ENCODE measurements at places on chromosomes 11 and 22.
A peak's percentile ranks its signal among the peaks of the same experiment; 100 is the strongest.

DNA sequence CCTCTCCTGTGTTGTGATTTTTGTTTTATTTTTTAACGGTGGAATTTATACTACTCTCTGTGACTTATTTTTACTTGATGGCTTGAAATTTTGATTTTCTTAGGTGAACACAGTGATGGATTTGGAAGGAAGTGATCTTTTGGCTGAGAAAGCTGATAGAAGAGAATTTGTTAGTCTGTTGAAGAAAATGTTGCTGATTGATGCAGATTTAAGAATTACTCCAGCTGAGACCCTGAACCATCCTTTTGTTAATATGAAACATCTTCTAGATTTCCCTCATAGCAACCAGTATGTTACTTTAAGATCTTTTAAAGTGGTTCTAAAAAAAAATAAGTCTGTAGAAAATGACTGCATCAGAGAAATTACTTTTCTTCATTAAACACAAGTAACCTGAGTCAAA is 82.1 kb downstream of the HIPK3 start:
- DNase-seq = no peak

DNA sequence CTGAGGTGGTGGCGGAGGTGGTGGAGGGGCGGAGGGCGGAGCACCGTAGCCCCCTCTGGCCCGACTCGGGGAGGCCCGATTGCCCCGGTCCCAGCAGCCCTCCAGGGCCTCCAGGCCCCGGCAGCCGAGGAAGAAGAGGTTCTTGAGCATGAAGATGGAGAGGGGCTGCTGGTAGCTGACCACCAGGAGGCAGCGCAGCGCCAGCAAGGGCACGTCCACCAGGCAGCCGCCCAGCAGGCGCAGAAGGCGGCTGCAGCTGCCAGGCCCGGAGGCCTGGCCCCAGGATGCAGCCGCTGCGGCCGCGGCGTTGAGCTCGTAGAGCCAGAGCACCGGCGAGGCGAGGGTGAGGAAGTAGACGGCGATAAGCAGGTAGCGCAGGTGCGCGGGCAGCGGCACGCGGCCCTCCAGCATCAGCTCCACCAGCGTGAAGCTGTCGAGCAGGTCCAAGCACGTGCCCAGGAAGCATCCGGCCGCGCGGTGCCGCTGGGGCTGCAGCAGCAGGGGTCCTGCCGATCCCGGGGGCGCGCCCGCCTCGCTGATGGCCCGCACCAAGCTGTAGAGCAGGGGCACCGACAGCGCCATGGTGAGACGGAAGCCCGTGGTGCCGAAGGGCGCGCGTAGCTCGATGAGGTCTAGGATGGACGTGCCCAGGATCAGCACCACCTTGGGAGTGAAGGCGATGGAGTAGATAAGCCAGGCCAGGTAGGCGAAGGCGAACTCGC is 1.5 kb downstream of the TMEM121B start:
- DNase-seq = no peak

GRCh38 chr11:111329306-111330204 is 31.2 kb downstream of the POU2AF3 start:
- DNase-seq = peak; percentile 47

- no peak for DNase-seq
These were observed 6.0 kb downstream of the ANKK1 start for GRCh38 chr11:113393501-113393985.

DNA sequence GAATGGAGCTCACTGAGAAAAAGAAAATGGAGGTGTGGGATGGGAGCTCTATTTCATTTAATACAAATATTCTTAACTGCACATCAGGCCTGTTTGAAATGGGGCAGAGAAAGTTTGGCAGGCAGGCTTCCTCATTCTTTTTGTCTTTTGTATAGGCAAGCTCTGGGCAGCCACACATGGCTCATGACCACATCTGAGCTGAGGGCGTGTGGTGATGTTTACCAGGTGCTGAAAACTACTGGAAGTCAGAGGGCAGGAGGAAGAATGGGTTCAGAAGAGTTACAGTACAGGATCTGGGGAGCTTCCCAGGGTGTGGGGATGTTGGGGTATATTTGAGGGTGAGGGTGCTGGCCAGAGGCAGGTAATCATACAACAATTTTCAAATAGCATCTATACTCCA is 66.3 kb upstream of the NAV2 start:
- DNase-seq = no peak

- peak; percentile 87 for DNase-seq
These were observed 4.0 kb downstream of the POU2AF3 start for GRCh38 chr11:111302298-111302697.

- DNase-seq = no peak
These were observed 60.0 kb upstream of the PLET1 start for GRCh38 chr11:112320668-112321067.

DNA sequence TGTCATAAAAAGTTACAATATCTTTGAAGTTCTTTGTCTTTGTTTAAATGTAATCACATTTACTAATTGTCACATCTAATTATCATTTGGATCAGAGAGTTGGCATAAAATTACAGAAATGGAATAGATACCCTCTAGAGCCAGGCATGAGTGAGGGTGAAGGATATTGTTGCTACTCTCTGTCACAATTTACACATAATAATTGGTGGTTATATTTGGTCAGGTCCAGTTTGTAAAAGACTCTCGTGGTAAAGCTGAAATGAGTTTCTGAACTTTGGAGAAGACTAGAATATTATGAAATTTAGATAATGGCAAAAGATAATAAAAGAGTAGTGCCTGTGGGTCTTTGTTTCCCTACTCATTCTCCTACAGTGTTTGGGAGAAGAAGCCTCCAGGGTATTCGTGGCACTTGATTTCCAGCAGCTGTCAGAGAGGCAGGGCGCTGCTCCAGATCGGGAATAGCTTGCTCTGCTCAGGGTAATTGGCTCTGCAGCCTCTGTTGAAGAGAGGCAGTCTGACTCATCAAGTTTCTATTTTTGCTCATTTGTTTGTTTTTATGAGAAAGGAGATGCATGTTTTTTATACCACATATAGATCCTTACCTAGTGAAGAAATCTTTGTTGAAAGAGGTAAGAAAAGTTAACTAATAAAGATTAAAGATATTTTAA is 349.9 kb downstream of the CNTN5 start:
- DNase-seq = no peak

- DNase-seq = no peak
These were observed 26.1 kb upstream of the CHRM4 start for GRCh38 chr11:46417711-46418110.

DNA sequence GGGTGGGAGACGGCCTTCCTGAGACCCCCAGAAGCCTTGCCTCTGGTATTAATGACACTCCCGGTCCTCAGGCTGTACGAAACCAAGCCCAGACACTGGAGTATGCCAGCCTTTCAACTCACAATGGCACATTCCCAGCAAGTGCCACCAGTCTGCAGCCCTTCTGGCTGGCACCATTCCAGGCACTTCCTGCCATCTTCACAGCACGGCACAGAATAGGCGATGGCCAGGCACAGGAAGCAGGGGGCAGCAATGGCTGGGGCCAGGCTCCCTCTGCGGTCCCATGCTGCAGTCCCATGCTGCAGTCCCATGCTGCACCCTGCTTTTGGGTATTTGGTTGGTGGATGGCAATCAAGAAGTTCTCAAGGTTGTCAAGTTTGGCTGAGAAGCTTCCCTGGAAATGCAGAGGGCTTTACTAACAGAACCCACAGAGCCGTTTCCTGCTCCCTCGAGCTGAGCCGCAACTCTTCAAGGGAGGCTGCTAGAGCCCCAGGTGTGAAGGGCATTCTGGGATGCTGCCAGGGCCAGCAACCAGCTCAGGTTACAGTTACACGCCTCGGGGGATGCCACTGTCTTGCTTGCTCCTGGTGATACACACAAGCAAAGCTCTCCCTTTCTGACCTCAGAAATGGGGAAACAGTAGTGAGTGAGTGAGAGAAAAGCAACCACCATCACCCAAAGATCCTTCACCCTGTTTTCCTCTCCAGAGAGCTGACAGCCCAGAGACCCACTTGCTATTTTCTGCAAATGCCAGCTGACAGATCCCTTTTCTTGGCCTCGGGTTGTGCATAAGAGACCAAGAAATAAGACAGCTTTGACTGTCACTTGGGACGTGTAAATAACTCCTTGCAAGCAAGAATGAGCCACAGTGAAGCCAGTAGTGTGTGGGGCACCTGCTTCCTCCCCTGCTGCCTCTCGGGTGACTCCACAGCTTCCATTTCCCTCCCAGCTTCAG is 23.9 kb downstream of the LRFN4 start:
- DNase-seq = peak; percentile 93

DNA sequence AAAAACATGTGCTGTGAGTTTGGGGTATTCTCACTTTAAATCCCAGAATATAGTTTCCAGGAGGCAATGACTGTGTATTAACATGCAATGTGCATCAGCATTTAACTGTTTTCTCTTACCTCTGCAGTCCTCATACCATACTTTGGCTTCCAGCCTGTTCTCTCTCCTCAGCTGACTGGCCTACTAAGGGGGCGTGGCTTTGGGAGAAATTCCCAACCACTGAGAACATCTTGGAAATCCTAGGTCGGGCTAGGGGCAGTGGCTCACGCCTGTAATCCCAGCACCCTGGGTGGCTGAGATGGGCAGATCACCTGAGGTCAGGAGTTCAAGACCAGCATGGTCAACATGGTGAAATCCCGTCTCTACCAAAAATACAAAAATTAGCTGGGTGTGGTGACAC is 13.5 kb upstream of the ZC3H12C start:
- DNase-seq = no peak

DNA sequence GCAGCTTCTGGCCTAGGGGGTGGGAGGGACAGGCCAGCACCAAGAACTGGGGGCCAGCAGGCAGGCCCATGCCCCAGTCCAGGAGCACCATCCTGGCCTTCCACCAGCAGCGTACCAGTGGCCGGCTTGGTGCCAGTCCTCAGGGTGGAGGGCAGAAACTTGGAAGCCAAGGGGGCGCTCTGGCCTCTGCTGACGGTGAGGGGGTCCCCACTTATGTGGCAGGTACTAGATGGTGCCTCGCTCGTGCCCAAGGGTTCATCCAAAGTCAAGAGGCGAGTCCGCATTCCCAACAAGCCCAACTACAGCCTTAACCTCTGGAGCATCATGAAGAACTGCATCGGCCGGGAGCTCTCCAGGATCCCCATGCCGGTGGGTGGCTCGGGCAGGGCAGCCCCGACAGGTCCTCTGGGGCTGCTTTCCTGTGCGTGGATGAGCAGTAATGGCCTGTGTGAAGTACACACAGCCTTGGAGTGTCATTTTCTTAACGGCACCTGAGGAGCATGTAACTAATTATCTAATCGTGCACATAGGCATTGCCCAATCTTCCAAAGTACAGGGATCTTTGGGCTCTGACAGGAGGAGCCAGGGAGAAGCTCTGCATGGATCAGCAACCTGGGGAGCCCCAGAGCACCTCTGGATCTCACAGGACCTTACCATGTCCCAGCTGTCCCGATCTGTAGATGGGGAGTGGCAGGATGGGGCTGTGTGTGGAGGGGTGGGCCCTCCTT is 79.1 kb downstream of the MORC2 start:
- no peak for DNase-seq

DNA sequence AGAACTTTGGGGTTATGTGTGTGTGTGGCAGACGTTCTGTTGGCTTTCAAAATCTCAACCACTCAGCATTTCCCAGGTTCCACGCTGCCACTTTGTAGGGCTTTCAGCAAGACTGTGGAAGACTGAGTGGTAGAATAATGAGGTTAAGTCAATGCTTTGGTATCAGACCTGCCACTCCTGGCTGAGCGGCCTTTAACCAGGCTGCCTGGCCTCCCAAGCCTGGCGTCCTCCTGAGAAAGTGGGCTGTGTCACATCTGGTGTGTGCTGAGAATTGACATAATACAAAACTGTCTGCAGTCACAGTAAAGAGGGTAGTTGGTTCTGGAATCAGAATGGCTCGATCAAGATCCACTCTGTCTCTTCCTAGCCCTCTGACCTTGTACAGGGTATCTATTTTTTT is 126.5 kb downstream of the DBX1 start:
- no peak for DNase-seq

Measured in NCI-H526 (cell line).